NCI-H82 (cell line): ENCODE measurements at places on chromosomes 7 and 10.

DNA sequence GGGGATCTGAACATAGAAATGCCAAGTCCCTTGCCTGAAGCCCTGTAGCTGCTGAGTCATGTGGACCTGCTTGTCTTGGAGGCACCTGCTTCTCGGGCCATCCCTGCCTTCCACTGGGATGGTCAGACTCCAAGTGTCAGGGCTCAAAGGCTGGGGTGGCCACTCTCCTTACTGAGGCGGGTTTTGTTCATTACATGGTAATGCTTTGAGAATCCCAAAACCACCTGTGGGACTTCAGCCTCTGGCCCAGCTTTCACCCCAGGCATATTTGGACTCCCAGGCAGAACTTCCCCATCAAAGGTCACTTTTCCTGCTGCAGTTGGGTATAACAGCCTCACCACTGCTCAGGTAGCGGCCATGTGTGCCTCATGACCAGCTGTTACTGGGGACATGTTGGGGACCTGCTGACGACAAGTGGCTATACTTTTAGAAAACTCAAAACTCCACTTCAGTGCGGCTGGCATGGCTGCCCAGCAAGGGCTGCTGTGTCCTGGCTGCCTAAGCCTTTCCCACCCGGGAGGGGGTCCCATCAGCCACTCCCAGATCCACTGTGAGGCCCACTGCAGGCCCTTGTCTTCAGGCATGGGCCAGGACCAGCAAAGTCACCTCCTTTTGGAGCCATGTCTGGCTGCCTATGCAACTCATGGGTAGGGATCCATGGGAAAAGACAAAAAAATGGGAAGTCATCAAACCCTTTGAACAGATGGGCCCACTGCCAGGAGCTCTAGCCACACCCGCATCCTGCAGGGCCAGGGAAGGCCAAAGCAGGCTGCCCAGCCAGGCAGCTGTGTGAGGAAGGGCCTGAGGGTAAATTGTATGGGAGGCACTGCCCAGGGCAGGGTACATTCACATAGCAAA, 96.7 kb downstream of the ARHGAP22 start:
- no peak for DNase-seq

DNA sequence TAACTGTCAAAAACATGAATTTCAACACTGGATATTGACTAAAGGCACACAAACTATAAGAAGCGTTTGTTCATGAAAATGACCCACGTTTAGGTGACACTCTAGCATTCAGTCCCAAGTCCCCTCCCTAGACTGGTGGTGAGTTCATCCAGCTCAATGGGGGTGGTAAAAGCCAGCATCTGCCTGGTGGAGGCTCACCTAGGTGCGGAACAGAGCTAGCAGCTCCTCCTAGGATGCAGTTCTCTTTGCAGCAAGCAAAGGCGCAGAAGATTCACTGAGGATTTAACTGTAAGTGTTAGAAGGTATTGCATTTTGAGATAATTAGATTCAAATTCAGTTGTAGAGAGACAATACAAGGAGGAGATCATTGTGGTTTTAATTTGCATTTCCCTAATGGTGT, 87.6 kb downstream of the VSTM2A start:
- DNase-seq: no peak

- no peak for DNase-seq
Measured at GRCh38 chr7:134435161-134435920, 23.6 kb downstream of the AKR1B1 start.

- no peak for DNase-seq
Measured at GRCh38 chr7:115649429-115649828, 381.1 kb downstream of the TFEC start.

DNA sequence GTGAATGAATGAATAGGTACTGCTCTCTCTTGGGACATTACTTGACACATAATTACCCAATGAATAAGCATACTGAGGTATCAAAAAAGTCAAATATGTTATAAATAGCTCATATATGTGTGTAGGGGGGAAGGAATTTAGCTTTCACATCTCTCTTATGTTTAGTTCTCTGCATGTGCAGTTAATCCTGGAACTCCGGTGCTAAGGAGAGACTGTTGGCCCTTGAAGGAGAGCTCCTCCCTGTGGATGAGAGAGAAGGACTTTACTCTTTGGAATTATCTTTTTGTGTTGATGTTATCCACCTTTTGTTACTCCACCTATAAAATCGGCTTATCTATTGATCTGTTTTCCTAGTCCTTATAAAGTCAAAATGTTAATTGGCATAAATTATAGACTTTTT, 1.2 kb downstream of the CFTR start:
- DNase-seq: no peak

- no peak for DNase-seq
Measured at GRCh38 chr10:132889556-132889955, 52.8 kb downstream of the CFAP46 start.

DNA sequence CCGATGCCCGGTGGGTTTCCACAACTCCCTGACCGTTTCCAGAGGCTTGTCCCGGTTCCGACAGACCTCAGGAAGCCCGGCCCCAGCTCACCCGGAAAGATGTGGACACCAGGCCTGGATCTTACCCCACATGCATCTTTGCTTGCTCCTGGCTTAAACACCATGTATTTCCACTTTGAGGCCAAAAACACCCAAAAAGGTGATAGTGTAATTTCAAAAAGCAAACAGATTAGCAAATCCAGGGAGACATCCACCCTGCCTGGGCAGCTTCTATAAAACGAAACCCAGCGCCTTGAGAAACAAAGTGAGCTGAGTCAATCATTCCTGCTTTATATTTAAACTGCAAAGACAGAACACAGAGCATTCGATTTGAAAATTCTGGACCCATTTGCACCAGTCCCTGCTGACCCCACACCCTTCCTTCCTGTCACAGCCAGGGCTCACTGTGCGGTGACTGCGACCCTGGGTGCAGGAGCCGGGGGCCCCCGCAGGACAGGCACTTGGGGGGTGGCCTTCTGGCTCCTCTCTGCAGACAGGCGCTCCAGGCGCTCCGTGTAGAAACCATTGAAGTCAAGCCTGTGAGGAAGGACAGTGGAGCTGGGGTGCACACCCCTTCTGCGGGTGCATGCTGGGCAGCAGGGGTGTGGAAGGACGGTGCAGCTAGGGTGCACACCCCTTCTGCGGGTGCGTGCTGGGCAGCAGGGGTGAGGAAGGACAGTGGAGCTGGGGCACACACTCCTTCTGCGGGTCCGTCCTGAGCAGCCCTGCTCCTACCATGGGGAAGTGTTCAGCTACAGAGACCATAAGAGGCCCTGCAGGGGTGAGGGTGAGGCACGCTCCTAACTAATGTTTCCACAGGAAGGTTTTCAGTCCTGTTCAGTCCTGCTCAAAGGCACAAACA, 2.9 kb upstream of the ADAM8 start:
- DNase-seq: no peak

GRCh38 chr10:7030134-7030855, 380.5 kb downstream of the SFMBT2 start:
- no peak for DNase-seq

GRCh38 chr10:91880310-91880709, 29.0 kb downstream of the FGFBP3 start:
- DNase-seq: no peak

DNA sequence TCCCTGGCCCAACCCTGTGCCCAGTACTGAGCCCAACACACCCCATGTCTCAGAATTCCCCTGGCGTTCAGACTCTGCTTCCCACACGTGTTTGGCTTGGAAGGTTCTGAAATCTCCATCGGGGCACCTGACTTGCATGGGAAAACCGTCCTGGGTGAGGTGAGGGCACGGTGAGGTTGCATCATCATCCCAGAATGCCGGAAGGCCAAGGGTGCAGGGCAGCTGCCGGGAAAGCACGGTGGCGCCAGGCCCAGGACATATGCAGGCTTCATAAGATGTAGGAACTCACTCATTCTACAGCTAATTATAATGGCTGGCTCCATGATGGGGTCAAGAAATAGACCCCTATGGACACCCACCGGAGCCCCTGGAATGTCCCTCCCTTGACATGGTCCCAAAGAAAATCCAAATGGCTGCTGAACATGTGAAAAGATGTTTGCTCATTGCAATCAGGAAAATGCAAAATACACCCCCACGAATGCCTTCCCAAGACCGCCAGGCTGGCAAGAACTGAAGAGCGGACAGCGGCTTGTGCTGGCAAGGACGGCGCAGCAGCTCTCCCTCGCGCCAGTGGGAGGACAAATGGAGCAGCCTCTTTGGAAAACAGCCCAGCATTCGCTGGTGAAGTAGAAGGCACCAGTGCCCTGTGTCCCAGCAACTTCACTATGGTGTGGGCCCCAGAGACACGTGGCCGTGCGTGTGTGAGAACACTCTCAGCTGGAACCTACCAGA, 2.3 kb downstream of the KNDC1 start:
- DNase-seq: no peak

- no peak for DNase-seq
Measured at GRCh38 chr10:9814285-9814864, 1203.3 kb upstream of the CELF2 start.

GRCh38 chr10:76033457-76034196, 602.2 kb downstream of the LRMDA start:
- DNase-seq: peak; percentile 7

DNA sequence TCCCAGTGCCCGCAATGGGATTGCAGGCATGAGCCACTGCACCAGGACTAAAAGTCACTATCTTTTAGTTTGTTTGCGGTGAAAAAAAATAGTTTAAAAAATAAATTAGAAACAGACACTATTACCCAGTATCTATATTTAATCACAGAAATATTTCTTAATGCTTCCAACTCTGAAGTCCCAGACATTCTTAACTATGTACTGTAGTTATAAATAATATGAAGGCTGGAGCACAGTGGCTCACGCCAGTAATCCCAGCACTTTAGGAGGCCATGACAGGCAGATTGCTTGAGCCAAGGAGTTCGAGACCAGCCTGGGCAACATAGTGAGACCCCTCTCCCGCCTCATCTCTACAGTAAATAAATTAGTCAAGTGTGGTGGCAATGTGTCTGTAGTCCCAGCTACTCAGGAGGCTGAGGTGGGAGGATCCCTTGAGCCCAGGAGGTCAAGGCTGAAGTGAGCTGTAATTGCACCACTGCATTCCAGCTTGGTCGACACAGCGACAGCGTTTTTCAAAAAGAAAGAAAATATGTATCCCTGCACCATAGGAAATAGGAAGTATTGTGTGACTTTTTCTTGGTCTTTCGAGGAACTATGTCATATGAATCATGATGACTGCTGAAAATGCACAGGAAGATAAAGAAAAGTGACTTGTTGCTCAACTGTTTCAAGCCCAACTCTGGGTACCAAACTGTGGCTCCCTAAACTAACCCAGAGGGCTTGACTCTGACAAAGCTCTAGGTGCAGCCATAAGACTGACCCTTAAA, 74.9 kb upstream of the STEAP1B start:
- DNase-seq: no peak

GRCh38 chr10:133343558-133343957, 3.6 kb upstream of the PRAP1 start:
- DNase-seq: no peak

DNA sequence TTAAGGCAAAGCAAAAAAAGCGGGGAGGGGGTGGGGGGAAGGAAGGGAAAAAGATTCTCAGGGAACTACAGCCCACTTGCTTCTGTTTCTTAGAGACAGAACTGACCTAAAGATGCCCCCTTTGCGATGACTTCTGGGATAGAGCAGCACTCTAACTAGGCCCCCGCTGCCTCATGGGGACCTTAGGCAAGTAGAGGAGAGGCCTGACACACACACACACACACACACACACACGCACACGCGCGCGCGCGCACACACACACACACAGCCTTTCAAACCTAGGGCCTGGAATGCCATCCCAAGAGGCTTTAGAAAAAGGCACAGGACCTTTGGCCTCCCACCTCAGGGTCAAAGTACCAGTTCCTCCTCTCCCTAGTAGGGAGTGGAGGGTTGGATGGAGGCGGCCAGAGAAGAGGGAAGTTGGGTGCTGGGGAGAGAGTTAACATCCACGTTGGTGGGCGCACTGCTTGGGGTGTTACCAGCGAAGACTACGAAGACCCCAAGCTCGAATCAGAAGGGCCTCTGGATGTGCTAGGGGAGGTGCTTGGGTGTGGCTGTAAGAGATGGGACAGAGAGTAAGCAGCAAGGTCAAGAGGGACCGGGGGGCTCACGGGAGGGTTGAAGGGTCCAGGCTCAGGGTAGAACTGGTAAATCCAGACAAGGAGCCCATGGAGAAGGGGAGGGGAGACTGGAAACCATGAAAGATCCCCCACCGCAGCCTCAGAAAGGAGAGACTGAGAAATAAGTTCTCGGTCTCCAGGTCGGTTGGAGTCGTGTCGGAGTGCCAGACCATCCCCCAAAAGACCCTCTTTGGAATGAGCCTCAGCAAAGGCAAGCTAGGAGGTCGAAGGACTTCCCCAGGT, 1.2 kb upstream of the COL1A2 start:
- DNase-seq: no peak

- DNase-seq: peak; percentile 63
Measured at GRCh38 chr10:127702271-127702670, 34.7 kb upstream of the FOXI2 start.

GRCh38 chr7:96253964-96254363, 67.9 kb downstream of the SLC25A13 start:
- no peak for DNase-seq

DNA sequence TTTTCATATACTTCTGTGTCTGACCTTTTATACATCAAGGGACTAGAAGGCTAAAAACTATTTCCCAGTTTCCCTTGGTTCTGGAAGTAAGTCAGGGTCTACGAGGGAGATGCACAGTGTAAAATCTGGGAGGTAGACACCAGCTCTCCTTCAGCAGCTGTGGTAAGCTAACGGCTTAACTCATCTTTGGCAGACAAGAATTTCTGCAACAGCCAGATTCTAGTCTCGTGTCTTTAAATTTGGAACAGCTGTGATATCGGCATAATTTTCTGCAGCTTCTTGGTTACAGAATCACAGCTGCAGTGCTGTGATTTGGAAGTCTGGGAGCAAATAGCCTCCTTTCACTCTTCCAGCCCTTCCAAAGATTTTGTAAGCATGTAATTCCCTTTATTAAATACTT, 37.4 kb upstream of the ABCB4 start:
- no peak for DNase-seq

GRCh38 chr10:80855348-80855971, 317.8 kb downstream of the SH2D4B start:
- DNase-seq: peak; percentile 74

DNA sequence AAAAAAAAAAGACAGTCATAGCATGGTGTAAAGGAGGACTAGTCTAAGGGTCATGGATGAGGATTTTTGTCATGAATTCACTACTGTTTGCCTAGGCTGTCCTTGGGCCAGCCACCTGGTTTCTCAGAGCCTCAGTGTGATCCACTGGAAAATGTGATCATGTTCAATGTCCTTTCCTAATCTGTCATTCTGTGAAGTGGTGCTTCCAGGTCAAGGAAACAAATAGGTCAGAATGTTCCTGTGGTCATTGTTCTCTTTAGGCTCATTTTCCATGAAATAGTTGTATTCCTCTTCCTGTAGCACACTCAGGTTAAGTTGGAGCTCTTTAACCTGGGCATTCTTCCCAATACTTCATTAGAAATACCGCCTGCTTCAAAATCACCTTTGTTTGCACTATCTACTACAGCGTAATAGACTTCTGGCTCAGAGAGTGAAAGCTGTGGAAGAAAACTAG, 16.5 kb downstream of the CD36 start:
- no peak for DNase-seq

GRCh38 chr10:42380926-42381547, 257.3 kb downstream of the ZNF33B start:
- no peak for DNase-seq

DNA sequence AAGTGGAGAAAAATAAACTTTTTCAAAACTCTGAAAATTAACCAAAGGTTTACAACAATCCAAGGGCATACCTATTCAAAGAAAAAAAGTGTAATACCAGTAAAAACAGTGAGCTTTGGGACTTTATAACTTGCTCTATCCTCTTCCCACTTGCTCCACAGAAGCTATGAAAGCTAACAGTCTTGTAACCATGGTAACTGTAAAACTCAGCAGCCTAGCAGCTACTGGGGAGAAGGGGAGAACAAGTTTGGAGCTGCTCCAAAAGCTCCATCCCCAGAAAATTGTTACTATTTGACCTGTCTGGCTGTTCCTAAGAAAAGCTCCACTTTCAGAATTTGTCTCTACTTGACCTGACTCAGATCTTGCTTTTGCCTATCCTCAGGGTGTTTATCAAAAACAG, 191.5 kb downstream of the OTUD1 start:
- DNase-seq: no peak
